ENCODE measurements at places on chromosomes 12 and 14.

DNA sequence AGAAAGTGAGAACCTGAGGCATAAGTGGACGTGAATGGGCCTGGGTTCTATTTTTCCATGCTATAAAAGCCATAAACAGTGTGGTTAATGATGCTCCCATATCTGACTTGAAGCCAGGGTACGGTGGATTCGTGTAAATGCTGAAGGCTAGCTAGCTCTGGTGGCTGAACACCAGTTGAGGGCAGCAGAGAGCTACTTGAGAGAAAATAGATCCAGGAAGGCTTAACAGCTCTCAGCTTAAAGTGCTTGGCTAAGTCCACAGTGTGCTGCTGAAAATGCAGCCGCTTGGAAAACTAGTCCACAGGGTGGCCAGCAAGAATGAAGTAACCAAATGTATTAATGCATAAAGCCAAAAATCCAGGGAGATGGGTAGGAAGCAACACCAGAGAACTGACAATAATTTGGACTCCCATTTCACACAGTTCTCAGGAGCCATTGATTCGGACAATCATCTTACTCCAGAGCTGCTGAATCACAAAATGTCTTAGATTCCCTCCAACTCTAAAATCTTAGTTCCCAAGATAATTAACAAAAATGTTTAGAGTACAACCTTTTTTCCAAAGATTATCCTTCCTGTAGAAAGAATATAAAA is 15.0 kb upstream of the FOXG1 start:
- DNase-seq, result peak; percentile 57

DNA sequence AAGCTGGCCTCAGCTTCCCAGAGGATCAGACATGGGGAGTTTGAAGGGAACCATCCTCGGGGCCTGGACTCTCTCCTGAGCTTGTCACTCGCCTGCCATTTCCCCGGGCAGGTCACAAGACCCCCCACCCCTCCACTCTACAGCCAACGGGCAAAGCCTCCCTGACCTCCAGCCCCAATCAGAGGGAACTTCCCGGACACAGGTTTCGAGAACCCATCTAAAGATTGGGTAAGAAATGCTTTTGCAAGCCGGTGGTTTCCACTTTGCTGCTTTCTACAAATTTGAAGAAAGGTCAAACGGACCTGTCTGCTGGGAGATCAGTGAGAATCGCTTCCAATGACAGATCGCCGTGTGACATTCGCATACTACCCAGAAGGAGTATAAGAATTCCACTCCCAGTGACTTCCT is 89.6 kb downstream of the SCARB1 start:
- peak; percentile 56 for DNase-seq

DNA sequence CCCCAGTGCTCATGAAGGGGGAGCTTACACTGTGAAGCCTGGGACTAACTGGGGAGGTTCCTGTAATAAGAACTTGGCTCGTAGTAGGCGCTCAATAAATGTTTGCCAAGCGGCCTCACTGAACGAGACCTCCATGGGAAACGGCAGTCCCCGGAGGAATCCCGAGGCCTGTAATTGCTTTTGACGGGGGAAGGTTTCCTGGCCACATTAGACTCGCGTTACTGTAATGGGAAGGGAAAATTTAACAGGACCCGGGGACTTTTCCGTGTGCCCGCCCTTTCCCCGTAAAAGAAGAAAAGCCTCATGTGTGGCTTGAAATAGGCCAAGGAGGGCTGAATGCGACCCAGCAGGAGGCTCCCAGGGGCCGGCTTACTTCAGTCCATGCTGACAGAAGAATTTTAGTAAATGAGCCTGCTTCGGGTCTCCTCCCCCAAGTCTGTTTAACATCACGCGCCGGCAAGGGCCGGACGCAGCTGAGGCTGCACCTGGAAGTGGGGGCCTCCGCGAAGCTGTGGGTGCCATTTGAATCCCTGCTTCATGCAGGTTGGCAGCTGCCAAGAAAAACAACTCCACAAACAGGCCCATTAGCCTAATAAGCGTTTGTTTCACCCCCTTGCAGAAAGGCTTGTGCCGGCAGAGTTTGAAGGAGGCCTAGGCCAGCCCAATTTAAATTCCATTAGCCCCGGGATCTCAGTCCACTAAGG is 39.8 kb upstream of the PWP1 start:
- peak; percentile 34 for DNase-seq

DNA sequence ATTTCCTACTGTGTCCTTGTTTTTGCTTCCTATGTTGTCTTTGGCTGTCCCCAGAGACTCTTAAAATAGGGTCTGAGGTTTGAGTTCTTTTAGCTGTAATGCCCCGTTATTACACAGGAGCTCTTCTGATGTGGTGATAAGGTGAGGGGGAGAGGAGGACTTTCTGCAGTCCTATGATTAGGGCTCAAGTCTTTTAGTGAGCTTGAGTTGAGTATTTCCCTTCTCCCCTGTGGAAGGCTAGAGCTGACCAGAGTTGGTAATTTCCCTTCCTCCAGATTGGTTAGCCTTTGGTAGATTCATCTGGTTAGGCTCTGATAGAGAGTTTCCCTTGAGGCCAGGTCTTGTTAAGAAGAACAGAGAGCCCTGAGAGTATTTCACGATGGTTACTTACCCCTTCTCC is 4.3 kb upstream of the HIF1A start:
- DNase-seq, result no peak

DNA sequence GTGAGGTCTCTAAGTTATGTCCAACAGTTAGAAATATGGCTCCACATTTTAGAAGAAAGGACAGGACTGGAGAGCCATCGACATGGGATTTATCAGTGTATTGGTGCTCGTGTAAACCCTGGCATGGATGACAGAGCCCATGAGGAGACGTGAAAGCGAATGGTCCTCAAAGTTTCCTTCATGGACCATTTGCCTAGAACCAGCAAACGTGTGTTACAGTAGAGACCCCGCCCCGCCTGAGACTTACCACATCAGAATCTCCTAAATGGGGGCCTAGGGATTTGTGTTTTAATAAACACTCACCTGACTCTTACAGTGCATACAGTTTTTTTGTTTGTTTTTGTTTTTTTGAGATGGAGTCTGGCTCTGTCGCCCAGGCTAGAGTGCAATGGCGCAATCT is 12.2 kb downstream of the EVL start:
- no peak for DNase-seq

GRCh38 chr14:57937676-57938075 is 71.8 kb upstream of the SLC35F4 start:
- DNase-seq, result no peak

- DNase-seq, result no peak
Measured at GRCh38 chr12:124869059-124869665, 5.5 kb upstream of the SCARB1 start.

GRCh38 chr12:97940105-97940504 is 477.5 kb downstream of the RMST start:
- DNase-seq, result no peak

DNA sequence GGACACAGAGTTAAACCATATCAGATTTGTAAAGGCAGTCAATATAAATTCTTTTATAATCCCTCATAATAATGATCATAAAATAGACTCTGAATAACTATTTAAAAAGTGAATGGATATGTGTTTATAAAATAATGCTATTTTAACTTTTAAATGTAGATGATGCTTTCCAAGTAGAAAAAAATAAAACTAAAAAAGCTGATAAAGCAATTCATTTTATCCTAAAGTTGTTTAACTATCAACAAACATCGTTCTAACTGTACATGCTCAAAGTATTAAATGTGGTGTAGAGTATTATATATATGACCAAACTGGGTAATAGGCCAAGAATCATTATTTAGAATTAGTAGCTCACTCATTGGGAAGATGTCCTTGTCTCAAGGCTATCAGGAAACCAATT is 248.3 kb upstream of the CLEC14A start:
- no peak for DNase-seq

DNA sequence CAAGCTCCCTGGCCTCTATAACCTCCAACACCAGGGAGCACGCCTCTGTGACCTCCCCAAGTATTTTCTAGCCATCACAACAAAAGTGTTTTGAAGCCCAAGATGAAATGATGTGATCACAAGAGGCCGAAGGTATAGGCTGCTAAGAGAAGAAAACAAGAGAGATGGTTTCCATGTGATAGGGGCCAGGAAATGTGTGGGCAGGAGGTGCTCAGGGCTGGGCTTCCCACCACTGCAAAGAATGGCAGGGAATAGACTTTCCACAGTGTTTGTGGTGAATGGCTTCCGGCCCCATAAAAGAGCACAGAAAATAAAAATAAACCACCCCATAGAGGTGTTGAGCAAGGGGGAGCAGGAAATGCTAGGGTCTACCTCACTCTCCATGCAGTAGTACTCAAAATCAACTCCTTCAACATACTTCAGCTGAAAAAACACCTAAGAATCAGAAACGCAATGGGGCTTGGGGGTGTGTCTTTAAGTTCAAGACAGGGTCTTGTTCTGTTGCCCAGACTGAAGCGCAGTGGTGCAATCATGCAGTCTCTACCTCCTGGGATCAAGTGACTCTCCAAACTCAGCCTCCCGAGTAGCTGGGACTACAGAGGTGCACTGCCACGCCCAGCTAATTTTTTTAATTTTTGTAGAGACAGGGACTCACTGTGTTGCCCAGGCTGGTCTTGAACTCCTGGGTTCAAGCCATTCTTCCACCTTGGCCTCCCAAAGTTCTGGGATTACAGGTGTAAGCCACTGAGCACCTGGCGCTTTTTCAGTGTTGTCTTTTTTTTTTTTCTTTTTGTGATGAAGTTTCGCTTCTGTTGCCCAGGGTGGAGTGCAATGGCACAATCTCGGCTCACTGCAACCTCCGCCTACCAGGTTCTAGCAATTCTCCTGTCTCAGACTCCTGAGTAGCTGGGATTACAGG is 27.1 kb downstream of the DAD1 start:
- DNase-seq, result no peak

DNA sequence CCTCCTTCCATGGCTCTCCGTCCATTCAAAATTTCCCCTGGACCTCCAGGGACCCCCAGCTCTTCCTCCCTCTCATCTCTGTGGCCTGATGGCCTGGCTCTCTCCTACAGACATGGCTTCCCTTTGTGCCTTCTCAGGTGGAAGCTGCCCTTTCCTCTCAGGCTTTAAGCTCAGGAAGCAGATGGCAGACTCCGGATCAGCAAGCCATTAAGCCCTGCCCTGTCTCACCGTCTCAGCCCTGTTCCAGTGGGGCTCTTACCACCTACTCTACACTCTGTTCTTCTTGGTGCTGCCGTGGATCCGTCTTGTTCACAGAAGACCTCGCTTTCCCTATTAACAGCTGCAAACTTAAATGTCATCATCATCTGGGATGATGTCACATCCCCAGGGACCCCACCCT is 33.1 kb downstream of the NPC2 start:
- DNase-seq, result no peak

DNA sequence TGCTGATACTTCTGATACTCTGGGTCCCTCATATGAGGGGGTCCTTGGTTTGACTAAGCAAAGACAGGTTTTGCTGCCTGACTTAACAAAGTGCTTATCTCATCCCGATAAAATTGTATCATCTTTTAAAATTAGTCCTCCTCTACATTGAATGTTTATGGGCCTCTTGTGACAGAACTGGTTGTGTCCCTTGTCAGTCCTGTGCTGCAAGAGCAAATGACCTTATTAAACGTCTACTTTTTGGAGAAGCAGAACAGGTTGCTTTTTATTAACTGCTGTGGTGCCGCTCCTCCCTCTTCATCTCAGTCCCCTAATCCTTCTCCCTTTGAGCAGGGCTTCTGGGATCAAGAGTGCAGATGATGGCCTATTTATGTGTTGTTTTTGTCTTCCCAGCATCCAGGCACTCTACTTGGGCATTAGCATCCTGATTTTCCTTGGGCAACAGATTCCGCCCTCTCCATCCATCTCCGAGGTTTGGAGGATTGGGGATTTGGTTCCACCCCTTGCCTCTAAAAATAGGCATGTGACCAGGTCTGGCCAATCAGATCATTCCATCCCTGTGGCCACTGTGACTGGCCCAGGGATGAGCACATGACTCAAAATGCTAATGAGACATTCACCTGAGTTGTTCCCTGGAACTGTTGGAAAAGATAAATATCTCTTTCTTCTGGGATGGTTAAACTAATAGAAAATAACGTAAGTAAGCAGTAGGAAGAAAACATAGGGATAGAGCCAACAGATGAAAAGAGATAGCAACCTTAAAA is 2.9 kb upstream of the DENR start:
- peak; percentile 71 for DNase-seq

- no peak for DNase-seq
Measured at GRCh38 chr14:21486640-21487087, 9.7 kb downstream of the TOX4 start.

DNA sequence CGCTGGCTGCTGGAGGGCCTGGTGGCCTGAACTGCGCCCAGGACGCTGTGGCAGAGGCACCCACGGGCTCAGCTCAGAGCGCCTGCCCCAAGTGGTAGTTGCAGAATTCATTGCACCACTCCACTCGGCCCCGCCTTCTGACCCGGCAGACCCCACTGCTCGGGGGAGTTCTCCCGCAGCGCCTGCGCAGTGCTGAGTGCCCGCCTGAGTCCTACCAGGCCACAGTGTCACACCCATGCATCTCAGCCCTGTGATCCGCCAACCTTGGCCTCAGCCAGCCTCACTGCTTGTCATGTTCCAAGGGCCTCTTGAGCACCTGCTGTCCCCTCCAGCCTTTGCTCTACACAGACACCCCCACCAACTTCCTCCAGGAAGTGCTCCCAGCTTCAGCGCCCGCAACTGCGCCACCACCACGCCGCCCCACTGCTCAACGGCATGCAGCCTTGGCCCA is 12.2 kb downstream of the DEGS2 start:
- no peak for DNase-seq

DNA sequence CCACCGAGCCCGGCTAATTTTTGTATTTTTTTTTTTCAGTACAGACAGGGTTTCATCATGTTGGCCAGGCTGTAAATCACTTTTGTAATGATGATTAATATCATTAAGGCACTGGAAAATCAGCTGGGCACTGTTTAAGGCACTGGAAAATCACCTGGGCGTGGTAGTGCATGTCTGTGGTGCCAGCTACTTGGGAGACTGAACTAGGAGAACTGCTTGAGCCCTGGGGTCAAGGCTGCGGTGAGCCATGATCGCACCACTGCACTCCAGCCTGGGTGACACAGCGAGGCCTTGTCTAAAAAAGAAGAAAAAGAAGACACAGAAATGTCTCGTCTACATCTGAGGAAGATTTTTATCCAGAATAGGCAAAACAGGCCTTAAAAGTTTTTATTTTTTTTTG is 12.7 kb downstream of the SLC11A2 start:
- DNase-seq, result no peak

- DNase-seq, result no peak
Measured at GRCh38 chr12:99311373-99311772, 336.2 kb upstream of the GARIN6 start.

DNA sequence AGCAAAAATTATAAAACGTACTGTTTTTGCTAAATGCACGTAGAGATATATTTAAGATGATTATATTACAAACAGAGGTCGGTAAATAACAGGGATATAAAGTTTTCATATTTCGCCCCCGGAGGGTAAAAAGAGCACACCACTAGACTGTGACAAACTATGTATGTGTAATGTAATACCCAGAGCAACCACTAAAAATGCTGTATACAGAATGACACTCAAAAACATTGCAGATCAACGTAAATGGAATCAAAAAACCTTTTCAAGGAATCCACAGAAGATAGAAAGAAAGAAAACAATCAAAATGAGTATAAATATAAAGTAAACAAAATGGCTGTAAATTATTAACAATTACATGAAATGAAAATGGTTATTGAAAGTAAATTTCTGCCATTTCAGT is 37.6 kb upstream of the PRB4 start:
- DNase-seq, result no peak

All from SK-N-DZ (cell line).